ENCODE measurements at places on chromosomes 1 and 21.

DNA sequence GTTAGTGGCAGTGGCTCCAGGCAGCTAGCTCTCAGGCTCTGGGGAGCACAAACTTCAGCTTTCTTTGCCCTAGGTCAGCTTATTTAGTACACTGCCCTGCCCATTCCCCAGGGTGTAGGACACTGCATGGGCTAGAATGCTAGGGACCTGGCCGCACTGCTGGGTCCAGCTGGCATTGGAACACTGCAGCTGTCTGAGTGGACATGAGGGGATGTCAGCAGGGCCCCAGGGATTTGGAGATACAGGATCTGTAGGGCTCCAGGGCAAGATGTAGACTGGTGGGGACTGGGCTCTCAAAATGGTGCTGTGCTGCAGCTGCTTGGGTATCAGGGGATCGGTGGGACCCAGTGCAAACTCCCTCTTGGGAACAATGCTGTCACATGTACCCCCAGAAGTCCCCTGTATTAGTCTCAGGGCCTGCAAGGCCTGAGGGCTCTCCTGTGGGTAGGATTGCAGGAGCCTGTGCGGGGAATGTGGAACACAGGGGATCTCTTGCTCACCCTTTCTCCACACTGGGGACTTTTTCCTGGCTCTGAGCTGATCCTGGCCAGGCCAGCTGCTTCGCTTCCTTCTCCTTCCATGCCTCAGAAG lies 25.2 kb upstream of the TTC22 start:
- no peak for DNase-seq

- no peak for DNase-seq
Measured at GRCh38 chr1:184082541-184083415, 31.2 kb downstream of the TSEN15 start.

GRCh38 chr21:43211760-43212115 lies 42.9 kb downstream of the CRYAA start:
- DNase-seq = no peak

GRCh38 chr1:235502601-235503402 lies 1.4 kb downstream of the B3GALNT2 start:
- DNase-seq = no peak

DNA sequence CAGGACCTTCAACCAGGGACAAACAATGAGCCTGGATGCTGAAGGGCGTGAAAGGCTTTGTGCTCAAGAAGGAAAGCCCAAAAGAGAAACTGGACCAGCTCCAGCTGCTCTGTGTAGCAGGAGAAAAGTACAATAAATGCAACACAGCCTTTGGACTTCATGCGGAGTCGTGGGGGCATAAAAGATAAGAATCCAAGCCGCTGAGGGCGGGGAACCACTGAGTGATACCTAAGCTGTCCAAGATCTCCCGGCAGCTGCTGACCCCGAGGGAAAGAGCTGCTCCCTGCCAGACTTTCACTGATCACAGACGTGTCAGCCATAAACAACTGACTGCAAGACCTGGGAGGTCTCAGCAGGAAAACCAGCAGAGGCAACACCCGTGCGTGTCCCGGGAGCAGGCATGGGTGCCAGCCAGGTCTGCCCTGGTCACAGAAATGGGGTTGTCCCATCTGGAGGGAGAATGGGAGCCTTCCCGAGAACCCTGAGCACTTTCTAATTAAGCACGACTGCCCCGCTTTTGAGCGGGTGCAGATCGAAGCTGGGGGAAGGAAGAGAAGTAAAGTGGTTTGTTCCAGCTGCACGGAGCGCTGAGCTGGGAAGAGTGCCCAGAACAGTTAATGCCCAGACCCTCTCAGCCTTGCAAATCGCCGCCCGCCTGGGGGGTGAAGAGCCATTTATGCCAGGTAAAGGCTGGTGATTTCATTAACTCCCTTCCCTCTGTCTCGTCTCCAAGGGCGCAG lies 68.3 kb upstream of the TARDBP start:
- no peak for DNase-seq

DNA sequence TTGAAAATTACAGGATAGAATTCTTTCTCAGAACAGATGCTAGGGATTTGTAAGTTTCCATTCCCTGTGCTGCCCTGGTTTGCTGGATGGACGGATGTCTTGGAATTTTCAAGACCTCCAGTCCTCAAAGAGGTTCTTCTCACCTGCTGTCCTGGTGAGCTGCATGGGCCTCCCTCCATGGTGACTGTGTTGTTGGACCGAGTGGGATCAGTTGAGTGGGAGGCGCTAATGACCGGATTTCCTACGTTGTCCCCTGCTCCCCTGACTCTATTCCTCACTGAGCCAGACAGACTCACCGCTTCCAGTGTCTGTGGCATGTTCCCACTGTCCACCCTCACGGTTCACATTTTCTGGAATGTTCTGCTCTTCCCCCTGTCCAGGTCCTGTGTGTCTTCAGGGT lies 229.8 kb downstream of the CAMTA1 start:
- DNase-seq = no peak

- DNase-seq = no peak
Measured at GRCh38 chr1:114002492-114003239, 23.4 kb downstream of the OLFML3 start.

DNA sequence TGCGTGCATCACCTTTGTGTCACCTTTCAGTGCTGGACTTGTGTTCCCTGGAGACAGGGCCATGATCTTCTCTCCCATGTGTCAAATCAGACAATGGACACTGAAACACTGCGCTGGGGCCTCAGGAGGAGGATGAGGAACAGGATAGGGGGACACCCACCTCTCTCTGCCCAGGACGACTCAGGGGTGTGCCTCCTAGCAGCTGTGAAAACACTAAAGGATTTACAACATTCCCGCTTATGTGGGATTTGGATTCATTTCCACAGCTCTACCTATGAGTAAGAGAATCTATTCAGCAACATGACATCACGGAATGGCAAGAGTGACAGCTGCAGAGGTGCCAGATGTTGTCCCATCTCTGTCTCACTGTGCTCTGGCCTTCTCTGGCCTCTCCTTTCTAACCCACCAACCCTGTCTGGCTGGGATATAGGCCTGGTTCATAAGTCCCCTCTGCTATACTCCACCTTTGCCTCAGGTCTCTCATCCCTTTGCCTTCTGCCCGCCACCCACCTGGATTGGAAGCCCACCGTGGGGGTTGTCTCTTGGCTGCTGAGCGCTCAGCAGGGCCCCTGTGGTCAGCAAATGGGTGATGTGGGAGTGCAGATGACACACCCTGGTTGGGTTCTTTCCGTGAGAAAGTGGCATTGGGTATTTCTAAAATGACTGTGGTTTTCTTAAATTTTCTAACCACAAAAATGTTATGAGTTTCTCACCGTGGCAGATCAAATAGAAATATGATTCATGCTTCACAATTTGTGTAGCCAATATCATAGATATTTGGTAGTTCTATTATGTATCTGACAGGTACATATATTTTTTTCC lies 47.1 kb upstream of the TLR5 start:
- DNase-seq = no peak

DNA sequence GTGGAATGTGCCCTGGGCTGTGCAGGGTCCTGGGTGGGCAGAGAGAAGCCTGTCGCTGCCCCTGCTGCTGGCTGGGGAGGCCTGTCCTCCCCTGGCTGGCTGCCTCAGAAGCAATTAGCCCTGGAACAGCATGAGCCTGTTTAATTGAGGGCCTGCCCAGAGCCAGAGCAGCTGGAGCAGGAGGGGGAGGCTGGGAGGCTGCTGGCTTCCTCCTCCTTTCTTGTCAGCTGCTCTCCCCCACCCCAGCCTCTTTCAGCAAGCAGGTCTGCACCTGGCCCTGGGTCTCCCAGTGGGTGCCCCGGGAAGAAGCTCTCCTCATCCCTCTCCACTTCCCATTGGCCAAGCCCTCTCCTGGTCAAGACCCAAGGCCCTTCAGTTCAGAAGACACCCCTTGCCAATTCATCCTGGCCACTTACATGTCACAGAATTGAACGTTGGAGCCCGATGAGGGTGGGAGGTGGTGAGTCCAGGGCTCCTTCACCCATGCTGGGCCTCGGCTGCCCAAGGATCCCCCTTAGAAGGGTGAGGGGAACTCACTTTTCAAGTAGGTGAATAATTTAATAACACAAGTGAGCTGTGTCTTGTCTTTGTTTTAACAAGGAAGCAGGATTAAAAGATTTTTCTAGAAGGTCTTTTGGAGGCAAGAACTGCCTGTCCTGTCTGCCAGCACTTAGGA lies 13.2 kb downstream of the AMPD2 start:
- peak; percentile 54 for DNase-seq

DNA sequence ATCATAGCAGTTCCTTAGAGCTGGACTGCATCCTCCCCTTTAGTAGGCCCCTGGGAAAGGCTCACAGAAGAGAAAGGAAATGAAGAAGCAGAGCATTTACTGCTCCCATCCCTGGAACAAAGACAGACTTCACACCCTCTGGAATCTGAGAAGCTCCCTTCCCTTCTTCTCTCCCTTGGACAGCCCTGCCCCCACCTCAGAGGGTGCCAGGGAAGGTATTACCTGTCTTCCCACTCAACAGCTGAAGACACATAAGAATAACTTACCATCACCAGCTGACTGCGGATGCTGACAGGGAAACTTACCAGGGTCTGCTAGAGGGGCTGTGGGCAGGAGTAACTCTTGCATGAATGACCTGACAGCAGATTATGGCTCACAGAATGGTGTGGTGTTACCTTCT lies 14.1 kb upstream of the FAAH start:
- DNase-seq = no peak

DNA sequence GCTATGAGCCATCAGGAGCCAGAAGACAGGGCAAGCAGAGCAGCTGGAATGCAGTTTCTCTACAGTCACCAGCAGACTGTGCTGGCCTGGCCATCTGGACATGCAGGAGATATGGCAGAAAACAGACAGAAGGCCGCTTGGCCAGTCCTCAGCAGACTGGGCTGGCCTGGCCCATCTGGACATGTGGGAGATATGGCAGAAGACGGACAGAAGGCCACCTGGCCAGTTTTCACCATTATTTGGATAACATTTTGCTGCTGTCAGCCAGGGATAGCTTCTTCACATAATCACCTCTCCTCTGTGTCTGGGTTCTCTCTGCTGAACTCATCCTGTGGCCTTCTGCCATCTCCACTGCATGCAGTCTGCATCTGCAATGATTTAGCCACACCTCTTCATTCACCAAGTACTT lies 25.0 kb upstream of the CACYBP start:
- no peak for DNase-seq

- DNase-seq = no peak
Measured at GRCh38 chr1:239930686-239931262, 160.9 kb upstream of the FMN2 start.

- no peak for DNase-seq
Measured at GRCh38 chr1:230641900-230642262, 400 bp upstream of the COG2 start.

DNA sequence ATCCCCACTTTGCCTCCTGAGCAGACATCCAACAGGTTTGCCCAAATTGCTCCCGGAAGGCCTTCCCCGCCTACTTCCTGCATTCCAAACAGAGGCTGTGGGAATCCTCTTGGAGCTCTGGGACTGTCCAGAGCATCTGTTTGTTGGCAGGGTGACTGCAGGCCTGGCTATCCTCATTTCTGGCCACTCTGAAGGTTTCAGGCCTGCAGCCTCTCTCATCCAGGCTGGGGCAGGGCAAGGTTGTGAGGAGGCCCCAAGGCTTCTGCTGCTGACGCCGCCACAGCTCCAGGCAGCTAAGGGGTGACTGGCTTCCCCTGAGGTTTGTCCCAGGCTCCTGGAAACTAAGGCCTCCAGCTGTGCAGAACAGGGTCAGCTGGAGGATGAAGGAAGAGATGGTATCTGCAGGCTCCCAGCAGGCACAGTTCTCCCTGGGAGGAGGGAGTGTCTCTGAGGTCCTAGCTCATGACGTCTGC lies 11.3 kb downstream of the CDK18 start:
- DNase-seq = no peak

- DNase-seq = no peak
Measured at GRCh38 chr1:229170274-229170673, 100.6 kb upstream of the RAB4A start.

- DNase-seq = no peak
Measured at GRCh38 chr1:111274653-111275052, 16.0 kb upstream of the CHIA start.

- DNase-seq = no peak
Measured at GRCh38 chr1:32273391-32274208, 18.3 kb upstream of the HDAC1 start.

- DNase-seq = peak; percentile 75
Measured at GRCh38 chr1:109643385-109644230, 12.3 kb upstream of the GSTM4 start.

DNA sequence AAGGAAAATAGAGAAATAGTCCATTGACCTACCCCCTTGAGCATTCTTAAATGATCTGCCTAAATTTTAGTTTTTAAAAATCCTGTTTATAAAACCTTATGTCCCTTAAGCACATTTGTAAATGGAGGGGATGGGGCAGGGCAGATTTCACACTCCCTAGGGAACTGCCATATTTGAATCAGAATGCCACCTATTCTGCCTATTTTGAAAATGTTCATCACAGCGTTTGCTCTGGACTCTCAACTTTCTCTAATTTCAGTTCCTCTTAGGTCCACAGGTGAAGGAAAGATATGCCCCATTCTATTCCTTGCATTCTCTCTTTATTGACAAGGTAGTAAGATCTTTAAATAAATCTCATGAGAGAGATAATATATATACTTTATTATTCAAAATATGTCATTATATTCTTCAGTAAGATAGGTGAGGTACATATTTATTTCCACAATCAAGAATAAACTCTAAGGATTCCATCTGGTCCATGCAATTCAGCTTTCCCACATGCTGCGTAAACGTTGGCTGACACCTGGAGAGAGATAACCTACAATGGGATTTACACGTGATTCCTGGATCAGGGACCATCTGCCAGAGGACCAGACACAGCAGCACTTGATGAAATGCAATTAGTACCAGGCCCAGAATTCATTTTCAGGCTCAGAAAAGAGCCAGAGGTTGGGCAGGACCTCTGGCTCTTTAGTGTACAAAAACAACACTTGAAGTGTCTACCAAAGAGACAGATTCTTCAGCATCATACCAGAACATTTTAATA lies 1.2 kb upstream of the LPGAT1 start:
- DNase-seq = no peak

DNA sequence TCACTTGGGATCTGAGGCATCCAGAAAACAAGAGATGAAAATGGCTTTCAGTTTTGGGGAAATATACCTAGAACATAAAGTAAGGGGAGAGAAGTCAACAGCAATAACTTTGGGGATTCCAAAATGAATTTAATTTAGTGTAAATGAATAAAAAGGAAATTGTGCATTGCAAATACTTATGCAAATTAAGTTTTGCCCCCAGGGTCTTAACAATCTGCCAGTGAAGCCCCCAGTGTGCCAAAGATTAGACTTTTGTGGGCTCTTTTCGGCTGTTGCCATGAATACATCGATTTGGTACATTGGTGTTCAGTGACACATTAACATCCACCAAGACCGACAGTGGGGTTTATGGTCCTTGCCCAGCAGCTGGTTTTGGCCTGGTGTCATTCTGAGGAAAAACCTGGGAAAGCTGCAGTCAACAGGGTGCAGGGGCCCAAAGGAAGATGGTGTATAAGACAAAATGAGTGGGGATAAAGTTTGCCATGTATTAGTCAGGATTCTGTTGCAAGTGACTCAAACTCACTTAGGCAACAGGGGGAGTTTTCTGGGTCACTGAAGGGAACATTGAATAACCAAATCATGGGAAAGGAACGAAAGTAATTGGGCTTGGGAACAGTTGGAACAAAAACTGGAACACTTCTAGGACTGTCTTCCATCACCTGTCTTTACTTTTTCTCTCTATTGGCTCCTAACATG lies 30.2 kb upstream of the IGSF3 start:
- no peak for DNase-seq

- no peak for DNase-seq
Measured at GRCh38 chr1:63276624-63277023, 45.7 kb upstream of the FOXD3 start.
